ENCODE measurements at places on chromosomes 3 and 15. TPM values are rescaled to one million over a fixed set of nuclear protein-coding genes. Genes with fewer than 3 reads are reported as not detected.

BDH1 gene
- total RNA-seq = 21.2 TPM

DNA sequence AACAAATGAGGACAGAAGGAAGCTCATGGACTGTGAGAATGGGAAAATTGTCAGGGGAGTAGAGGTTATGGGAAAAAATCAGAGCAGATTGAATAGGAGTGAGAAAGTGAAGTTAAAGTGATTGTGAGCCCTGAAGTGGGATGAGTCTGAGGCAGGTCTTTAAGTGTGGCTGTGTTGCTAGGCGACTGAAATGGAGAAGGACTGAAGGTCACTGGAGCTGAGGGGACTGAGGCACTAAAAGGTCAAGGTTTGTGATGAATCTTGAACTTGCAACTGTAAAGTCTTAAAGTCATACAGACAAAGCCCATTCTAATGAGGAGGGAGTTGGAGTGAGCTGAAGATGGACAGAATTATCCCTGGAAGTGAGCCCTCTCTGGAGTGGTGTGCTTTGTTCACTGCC, 518.9 kb downstream of the TUSC7 start:
- no peak for DNase-seq

GRCh38 chr3:157086060-157086750, 73.7 kb downstream of the CCNL1 start:
- DNase-seq = no peak

GRCh38 chr15:78032671-78033070, 44.8 kb downstream of the TBC1D2B start:
- DNase-seq = no peak

GRCh38 chr3:158935846-158936245, 134.0 kb downstream of the MFSD1 start:
- no peak for DNase-seq

CCDC13 gene
- not detected for total RNA-seq

DNA sequence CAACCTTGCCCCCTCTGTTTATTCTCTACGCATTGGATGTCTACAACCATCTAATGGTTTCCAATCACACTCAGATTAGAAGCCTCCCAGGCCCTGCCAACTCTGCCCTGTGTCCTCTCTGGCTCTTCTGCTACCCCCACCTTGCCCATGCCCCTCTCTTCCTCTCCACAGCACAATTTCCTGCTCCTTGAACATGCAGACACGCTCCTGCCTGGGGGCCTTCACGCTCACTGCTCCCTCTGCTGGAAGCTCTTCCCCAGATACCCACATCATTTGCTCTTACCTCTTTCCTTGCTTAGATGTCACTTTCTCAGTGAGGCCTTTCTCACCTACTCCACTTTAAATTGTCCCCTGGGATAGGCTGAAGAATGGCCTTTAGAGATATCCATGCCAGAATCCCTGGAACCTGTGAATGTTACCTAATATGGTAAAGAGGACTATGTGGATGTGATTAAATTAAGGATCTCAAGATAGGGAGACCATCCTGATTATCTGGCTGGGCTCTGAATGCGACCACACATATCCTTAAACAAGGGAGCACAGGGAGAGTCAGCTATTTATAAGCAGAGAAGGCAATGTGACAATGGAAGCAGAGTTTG, 9.9 kb downstream of the KY start:
- DNase-seq = peak; percentile 26

PLA2G4D gene
- not detected for total RNA-seq

- no peak for DNase-seq
These were observed 197.6 kb upstream of the CFAP20DC start for GRCh38 chr3:59247402-59247841.

DNA sequence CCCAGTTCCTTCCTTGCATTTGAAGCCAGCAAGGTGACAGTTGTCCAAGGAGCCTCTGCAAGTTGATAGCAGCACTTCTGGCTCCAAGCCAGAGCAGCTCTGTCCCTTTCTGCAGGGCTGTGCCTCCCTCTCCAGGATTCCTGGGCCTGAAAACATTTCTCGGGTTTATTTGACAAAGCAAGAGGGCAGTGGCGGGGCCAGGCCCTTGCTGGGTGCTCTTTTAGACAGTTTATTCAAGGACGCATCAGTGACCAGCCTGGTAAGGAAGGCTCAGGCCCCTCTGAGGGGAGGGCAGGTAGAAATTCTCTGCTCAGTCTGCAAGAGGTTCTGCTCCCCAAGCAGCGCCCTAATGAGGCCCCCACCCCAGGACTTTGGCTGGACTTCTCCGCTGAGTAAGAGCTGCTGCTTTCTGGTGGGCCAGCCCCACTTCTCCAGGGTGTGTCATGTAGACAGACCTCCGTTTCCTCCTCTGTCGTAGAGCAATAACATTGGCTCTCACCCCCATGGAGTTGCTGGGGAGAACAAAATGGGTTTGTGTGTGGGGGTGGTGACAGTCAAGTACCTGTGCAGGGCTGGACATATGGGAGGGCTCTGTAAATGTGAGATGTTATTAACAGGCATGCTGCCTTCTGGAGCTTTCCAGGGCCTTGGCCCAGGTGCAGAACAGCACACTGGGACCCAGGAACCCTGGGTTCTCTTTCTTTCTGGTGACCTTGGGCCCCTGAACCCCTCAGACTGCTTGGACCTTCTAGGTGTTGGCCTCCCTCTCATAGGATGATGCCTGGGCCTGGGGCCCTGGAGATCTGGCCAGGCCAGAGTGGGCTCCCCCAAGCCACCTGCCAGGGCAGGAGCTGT, 146.2 kb upstream of the TLE3 start:
- no peak for DNase-seq

DNA sequence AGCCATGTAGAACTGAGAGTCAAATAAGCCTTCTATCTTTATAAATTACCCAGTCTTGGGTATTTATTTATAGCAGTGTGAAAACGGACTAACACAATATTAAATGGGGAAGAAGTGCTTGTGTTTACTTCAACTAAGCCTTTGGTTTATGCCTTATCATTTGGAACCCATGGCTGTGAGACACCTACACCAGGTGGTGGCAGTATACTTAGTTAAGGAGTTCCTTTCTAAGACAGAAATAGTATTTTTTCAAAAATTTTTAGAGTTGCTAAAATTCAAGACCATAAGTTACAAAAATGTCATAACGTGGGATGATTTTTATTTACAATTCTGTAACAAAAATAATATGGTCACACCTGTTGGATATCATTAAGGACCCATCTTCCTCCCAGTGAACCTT, 354.5 kb upstream of the SOX14 start:
- no peak for DNase-seq

DNA sequence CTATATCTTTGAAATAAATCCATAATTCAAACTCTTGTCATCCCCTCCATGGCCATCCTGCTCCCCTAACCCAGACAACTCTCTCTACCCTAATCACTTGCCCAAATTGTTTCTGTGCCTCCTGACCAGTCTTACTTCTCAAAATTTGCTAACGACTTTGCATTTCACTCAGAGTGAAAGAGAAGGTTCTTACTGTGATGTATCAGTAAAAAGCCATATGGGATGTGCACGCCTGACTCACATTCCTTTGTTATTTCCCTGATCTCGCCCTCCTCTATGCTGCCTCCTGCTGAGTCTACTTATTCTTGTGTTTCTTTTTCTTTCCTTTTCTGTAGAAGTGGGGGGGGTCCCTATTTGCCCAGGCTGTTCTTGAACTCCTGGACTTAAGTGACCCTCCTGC, 487.2 kb upstream of the FRG2C start:
- no peak for DNase-seq

TTC21A gene
- total RNA-seq = 0.39 TPM

PPP1R14D gene
- 0.53 TPM for total RNA-seq

WDR93 gene
- total RNA-seq = not detected
